HFF-Myc (cell line): ENCODE measurements at places on chromosomes 1 and 21.
A peak's percentile ranks its signal among the peaks of the same experiment; 100 is the strongest.

DNA sequence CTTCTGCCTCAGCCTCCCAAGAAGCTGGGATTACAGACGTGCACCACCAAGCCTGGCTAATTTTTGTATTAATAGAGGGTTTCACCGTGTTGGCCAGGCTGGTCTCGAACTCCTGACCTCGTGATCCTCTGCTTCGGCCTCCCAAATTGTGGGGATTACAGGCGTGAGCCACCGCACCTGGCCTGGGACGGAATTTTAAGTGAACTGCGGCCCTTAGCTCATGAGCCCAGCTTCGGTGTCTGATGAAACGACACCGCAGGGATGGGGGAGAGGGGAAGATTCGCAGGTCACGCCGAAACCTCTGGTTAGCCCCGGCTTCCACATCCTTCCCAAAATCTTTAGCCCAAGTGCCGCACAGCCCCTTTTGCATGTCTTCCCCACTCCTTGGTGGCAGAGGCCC, 39.1 kb downstream of the LRRC3 start:
- no peak for DNase-seq

DNA sequence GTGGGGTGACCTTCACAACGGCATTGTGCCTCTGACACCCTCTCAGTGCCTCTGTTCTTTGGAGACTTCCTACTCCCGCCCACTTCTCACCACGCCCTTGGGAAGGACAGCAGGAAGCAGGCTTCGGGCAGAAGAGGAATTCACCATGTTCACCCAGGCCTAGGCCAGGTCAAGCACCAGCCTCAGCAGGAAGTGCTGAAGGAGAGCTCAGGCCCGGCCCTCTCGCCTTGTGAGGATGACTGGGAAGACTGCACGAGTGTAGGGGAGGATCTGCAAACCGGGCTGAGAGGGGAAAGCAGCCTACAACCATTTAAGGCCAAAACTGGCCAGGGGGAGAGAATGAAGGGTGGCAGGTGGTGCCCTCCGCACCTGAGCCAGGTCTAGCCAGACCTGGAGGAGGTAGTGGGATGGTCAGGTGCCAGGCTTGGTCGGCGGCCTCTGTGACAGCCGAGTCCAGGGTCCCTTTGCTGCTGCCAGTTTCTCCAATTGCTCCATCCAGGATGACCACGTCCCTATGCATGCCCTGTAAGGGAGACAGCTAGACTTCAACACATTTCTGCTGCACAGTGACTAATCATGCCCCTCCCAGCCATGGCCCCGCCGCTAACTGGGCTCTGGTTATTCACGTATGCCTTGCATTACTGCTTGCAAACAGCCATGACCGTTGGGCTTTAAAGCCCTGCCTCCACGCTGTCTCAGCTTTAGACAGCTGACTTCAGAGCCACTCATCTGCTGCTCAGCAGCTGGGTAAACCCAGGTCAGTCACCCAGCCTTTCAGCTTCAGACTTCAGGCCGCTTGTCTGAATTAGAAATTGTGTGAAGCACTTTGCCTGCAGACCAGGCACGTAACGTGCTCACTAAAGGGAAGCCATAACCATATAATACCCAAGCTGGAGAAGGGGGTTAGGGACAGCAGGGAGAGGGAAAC, 8.9 kb downstream of the MRTO4 start:
- DNase-seq = peak; percentile 38

DNA sequence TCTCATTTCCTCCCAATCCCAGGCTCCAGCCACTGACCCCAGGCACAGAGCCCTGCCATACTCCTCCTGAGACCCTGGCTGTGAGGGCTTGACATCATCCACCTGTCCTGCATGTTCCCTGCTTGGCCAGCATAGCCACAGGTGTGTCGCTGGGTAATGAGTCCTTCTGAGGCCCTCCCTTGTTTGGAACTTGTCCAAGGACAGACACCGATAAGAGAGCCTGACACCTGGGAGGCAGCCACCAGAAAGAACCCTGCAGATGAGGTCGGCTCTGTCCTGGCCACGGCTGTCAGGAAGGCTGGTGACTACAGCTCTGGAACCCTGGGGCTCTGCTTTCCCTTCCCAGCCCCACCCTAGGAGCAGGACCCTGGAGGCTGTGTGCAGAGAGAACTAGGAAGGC, 34.6 kb downstream of the TMEM63A start:
- no peak for DNase-seq

- DNase-seq = peak; percentile 41
Measured at GRCh38 chr1:74650561-74650960, 23.0 kb downstream of the ERICH3 start.

DNA sequence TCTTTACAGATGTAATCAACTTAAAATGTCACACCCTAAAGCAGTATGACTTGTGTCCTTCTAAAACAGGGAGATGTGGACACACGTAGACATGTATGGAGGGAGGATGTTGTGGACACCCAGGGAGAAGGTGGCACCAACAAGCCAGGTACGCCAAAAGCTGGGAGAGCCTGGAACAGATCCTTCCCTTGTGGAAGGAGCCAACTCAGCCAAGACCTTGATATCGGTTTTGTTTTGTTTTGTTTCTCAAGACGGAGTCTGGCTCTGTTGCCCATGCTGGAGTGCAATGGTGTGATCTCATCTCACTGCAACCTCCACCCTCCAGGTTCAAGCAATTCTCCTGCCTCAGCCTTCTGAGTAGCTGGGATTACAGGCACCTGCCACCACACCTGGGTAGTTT, 45.6 kb downstream of the CHAF1B start:
- DNase-seq = no peak

DNA sequence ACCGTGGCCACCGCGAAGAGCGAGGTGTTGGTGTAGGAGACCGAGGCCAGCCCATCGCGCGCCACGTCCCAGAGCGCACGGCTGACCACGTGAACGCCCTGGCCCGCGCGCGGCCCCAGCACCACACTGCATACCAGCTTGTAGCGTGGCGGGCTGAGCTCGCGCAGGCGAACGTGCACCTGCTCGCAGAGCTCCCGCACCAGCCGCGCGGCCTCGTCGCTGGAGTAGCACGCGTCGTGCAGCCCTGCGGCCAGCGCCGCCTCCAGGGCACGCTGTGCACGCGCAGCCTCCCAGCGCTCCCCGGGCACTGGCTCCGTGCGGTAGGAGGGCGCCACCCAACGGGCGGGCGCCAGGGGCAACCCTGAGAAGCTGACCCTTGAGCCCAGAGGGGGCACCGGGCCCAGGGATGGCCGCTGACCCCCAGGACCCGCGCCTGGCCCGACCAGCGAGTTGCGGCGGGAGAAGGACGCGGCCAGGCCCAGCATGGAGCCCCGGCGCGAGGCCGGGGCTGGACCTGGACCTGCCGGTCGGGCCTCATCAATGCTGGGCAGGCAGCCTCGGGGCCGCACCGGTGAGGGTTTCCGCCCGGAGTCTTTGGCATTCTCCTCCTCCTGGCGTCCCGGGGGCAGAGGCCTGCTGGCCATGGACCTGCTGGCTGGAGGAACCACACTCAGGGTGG, 987 bp downstream of the DYNLT4 start:
- no peak for DNase-seq
